ENCODE measurements at places on chromosomes 7 and 10.

DNA sequence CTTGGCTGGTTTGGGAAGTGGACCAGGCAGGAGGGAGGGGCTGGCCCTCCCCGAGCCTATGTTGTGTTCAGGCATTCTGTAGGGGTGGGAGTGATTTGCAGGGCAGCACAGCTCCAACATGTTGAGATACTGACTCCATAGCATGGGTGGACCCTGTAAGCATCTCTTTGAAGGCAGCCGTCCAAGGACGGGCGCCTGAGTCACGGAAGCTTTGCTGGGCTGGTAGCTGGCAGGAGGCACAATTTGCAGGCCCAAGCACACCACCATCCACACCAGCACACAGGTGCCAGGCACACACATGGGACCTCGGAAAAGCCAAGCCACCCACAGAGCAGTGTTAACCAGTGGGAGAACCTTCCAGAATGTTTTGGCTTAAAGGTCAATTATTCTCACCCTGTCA, 505.1 kb upstream of the FOXK1 start:
- no peak overlapping the region for H3K27ac ChIP-seq
- H3K4me3 ChIP-seq, result no peak overlapping the region
- H3K27me3 ChIP-seq, result no peaks in the 10 kb centered on the region
- no peak for DNase-seq
- H3K36me3 ChIP-seq, result peaks cover 27% of the 10 kb centered on the region

DNA sequence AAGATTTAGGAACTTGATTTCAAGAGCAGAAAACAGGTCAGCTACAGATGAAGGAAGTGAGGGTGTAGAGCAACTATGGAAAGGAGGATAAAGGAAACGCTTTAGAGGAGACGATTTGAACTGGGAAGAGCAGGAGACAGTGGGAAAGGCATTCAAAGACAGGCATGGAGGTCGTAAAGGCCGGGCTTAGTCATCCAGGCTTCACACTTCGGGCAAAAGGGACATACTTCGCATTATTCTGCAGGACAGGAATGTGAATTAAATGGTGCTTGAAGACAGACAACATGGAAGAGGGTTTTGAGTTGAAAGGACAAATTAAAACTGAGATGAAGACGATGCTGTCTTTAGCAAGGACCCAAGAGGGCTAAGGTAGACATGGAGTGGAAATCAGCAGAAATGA, 8.1 kb downstream of the FAM171A1 start:
- no peaks in the 10 kb centered on the region for H3K27me3 ChIP-seq
- peaks cover 7% of the 10 kb centered on the region for H3K4me1 ChIP-seq
- H3K36me3 ChIP-seq, result peaks cover 2% of the 10 kb centered on the region
- H3K27ac ChIP-seq, result no peak overlapping the region

- H3K4me1 ChIP-seq, result peaks cover 4% of the 10 kb centered on the region
- H3K4me3 ChIP-seq, result no peak overlapping the region
- DNase-seq, result no peak
- no peaks in the 10 kb centered on the region for H3K27me3 ChIP-seq
- H3K27ac ChIP-seq, result no peak overlapping the region
- no peaks in the 10 kb centered on the region for H3K36me3 ChIP-seq
These were observed 1.7 kb downstream of the STN1 start for GRCh38 chr10:103916254-103916653.

- H3K27me3 ChIP-seq, result no peaks in the 10 kb centered on the region
- H3K27ac ChIP-seq, result no peak overlapping the region
- no peak overlapping the region for H3K4me3 ChIP-seq
- H3K4me1 ChIP-seq, result peaks cover 3% of the 10 kb centered on the region
These were observed 32.0 kb upstream of the TSPAN13 start for GRCh38 chr7:16721541-16721940.

GRCh38 chr7:142787034-142787768, 16.4 kb downstream of the PRSS2 start:
- H3K36me3 ChIP-seq, result no peaks in the 10 kb centered on the region
- H3K4me1 ChIP-seq, result no peaks in the 10 kb centered on the region
- no peaks in the 10 kb centered on the region for H3K27me3 ChIP-seq
- H3K4me3 ChIP-seq, result no peak overlapping the region
- no peak for DNase-seq

DNA sequence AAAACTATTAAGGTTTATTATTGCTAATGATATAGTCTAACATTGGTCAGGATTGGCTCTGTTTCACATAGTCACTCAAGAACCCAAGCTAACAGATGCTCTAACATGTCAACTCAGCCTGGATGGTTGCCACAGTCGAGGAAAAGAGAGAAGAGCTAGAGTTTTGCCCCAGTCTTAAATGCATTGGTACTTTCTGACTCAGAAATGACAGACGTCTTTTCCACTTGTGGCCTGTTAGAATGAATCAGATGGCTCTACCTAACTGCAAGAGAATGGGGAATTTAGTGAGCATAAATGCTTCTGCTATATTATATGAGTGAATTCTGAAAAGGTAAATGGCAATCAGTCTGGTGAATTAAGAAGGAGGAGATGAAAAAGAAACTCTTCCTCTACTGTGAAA, 13.9 kb downstream of the HECTD2 start:
- H3K36me3 ChIP-seq, result no peaks in the 10 kb centered on the region
- H3K4me3 ChIP-seq, result no peak overlapping the region
- no peak for DNase-seq
- H3K27me3 ChIP-seq, result no peaks in the 10 kb centered on the region
- H3K4me1 ChIP-seq, result no peaks in the 10 kb centered on the region

- no peaks in the 10 kb centered on the region for H3K27me3 ChIP-seq
- H3K36me3 ChIP-seq, result no peaks in the 10 kb centered on the region
- H3K4me1 ChIP-seq, result no peaks in the 10 kb centered on the region
- DNase-seq, result peak; percentile 91
- no peak overlapping the region for H3K27ac ChIP-seq
These were observed 650 bp downstream of the UBE2D1 start for GRCh38 chr10:58335306-58336005.

DNA sequence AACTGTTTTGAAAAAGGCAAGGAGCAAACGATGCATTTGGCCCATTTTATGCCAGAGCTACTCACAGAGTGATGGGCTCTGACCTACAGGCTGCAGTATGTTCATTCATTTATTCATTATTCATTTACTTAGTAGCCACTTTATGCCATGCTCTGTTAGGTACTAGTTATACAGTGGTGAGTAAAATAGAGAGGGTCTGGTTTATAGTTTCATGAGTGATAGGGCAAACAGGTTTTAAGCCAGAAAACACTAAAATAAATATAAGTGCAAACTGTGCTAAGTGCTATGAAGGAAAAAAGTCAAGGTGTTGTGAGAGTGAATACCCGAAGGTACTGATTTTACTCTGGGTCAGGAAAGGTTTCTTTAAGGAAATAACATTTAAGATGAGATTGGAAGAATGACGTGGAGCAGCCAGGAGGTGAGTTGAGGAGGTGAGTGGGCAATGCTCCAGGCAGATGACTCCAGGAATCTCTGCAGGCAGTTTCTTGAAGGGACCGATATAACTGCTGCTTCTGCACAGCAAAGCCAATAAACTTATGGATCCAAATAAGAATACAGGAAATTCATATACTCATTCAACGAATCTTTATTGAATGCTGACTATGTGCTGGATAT, 56.9 kb upstream of the FAM133B start:
- DNase-seq, result no peak
- no peaks in the 10 kb centered on the region for H3K27me3 ChIP-seq
- no peaks in the 10 kb centered on the region for H3K4me1 ChIP-seq
- H3K4me3 ChIP-seq, result no peak overlapping the region

DNA sequence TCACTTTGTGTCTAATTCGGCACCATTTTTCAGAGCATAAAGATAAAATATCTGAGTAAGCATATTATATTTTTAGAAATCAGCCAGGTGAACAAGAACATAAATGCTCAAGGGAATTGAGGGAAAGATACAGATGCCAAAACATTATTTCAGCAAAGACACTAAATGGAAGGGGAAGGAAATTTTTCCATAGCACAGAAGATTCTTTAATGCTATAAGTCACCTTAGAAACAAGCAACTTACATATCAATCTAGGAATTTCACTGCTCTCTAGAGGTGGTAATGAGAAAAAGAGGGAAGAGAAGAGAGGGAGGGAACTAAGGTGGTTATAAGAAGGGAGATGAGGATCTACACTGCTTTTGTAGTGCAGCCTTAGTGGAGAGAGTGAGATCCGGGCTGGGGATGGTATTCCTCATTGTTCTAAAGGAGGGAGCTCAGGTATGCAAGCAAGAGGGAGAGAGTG, 20.4 kb downstream of the ZNF365 start:
- no peaks in the 10 kb centered on the region for H3K27me3 ChIP-seq
- H3K36me3 ChIP-seq, result no peaks in the 10 kb centered on the region
- H3K27ac ChIP-seq, result no peak overlapping the region
- no peaks in the 10 kb centered on the region for H3K4me1 ChIP-seq

- H3K27me3 ChIP-seq, result no peaks in the 10 kb centered on the region
- H3K27ac ChIP-seq, result no peak overlapping the region
- DNase-seq, result no peak
- no peaks in the 10 kb centered on the region for H3K4me1 ChIP-seq
- H3K36me3 ChIP-seq, result no peaks in the 10 kb centered on the region
These were observed 62.5 kb upstream of the TOMM7 start for GRCh38 chr7:22884911-22885788.
